ENCODE measurements at places on chromosomes 13 and 19.

- no peak for DNase-seq
These were observed 258.2 kb downstream of the TDRD3 start for GRCh38 chr13:60655256-60655655.

GRCh38 chr19:58353717-58354477 lies 605 bp upstream of the A1BG start:
- DNase-seq: no peak

DNA sequence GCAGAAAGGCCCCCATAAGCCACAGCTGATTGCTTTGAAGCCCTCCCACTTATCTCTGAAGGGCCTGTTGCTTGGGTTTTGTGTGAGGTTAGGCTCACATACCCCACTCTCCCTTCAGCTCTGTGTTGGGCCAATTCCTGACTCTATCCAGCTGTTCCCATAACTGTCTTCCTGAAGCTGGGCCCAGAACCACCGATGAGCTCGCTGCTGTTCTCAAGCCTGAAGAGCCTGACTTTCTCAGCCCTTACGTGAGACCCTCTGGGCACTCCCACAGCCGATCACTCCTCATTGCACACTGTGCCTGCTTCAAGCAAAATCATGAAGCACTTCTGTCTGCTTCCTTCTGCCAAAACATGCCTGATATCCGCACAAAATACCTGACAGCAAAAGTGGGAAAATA lies 124.1 kb downstream of the CRYL1 start:
- no peak for DNase-seq

GRCh38 chr19:485583-486236 lies 10.6 kb upstream of the MADCAM1 start:
- no peak for DNase-seq

DNA sequence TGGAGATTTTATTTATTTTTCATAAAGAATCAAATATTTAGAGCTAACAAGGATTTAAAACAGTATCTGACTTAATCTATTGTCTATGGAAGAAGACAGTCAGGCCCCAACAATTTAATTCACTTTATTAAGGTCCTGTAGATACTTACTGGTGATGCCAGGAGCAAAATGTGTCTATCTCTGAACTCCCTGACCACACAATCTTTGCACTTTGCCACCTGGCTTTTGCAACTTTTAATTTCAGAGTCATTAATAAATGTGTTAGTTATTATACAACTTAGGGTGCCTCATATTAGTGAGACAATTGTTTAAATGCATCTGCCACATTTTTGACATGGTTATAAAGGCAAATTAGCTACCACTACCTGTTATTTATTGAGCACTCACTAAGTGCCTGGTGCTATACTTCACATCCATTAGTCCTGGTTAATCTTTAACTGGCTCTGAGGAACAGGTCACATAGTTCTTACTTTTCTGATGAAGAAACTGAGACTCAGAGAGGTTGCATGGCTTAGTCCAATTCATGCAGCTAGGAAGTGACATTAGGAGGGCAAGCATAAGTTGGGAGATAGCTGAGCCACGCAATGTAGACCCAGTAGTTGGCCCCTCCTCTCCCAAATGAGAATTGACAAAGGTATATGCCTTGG lies 297.9 kb downstream of the DCT start:
- no peak for DNase-seq

- no peak for DNase-seq
These were observed 4.8 kb upstream of the SERP2 start for GRCh38 chr13:44368599-44369368.

- DNase-seq: no peak
These were observed 458.9 kb downstream of the SLITRK1 start for GRCh38 chr13:83423381-83423780.

DNA sequence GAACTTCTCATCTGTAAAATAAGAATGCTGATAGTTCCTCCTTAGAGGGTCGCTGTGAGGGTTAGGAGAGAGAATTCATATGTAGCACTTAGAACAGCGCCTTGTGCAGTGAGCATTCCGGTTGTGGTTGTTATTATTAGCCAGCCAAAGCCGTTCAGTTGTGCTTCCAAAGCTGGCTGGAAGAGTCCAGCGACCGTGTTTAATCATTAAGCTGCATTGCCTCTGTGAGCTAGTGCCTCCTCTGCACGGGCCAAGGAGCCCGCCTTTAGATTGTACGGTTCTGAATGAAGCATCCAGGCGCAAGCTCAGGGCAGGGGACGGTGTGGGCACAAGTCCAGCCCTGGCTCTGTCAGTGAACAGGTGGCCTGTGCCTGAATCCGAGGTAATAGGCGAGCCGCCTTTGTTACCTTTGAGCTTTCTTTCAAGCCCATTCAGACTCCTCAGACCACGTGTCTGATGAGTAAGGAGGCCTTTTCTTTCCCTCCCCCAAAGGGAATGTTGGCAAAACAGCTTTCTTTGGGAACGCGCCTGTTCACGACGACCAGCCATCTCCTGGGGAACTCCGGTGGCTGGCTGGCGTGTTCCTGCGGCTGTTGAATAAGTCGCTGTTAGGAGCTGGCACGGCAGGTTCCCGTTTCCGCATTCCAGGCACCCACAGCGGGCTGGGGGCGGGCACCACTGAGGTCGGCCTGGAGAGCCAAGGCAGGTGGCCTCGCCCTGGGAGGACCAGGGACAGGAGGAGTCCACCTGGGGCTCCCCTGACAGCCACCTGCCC lies 25.1 kb downstream of the SIPA1L3 start:
- no peak for DNase-seq

DNA sequence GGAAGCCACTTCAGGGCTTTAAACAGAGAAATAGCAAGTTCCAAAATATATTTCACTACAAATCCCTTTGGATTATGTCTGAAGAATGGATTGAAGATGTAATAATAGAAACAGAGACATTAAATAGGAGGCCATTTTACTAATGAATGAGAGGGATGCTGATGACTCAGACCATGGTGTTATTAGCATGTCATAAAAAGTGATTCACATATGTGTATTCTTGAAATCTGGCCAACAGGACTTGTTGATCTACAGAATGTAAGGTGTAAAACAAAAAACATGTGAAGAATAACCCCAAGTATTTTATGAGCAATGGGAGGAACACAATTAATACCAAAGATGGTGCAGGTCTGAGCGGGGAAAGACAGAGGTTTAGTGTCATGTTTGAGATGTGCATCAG lies 873.7 kb downstream of the SLITRK5 start:
- no peak for DNase-seq

GRCh38 chr13:73521985-73522524 lies 463.2 kb downstream of the KLF5 start:
- no peak for DNase-seq

GRCh38 chr13:80224468-80224867 lies 116.5 kb downstream of the SPRY2 start:
- no peak for DNase-seq

Measured in T-helper 2 cell (primary cell).